Activated CD4-positive, alpha-beta T cell treated with anti-CD3 and anti-CD28 coated beads, Interleukin-2, amount 10 ng/mL, durations not matched to agents 24 days and 14 days (primary cell): ENCODE measurements at places on chromosomes 6 and 20.

- peak; percentile 82 for DNase-seq
These were observed 122.6 kb upstream of the IFNGR1 start for GRCh38 chr6:137341681-137342195.

DNA sequence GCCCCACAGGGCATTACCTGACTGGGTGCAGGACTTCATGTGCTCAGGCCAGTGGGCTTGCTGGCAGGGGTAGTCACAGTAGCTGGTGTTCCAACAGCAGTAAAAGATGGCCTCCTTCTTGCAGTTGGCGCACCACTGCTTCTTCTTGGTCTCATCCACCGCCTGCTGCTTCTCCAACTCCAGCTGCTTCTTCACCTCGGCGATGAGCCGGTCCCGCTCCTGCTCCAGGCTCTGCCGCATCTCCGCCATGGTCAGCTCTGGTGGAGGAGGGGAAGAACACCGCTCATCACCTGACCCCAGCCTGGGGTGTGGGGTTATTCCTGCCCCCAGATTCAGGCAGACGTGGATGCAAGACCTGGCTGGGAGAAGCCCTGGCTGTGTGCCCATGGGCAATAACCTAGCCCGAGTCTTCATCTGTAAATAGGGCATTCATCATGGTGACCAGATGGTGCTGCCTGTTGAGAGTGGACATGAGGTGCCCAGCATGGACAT, 132.2 kb downstream of the ZMYND8 start:
- no peak for DNase-seq

DNA sequence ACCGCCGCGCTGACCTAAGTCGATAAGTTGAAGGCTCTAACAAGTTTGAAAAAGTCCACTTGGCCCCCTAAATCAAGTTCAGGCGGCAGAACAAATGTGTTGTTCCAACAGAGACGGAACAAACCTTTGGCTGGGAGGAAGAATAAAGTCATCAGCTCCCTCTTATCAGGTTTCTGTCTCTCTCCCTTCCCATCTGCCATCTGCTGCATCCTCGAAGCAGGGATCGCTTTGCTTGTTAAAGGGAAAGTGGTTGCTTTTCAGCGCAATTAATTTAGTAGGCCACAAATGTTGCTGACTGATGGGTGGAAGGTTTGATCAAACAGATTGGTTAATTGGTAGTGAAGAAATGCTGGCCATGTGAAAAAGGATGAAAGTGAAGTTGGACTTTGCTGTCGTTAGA, 64.3 kb downstream of the CDH4 start:
- DNase-seq: no peak

GRCh38 chr6:128531696-128532095, 11.3 kb upstream of the PTPRK start:
- no peak for DNase-seq

GRCh38 chr6:152378169-152378568, 259.0 kb downstream of the SYNE1 start:
- no peak for DNase-seq

GRCh38 chr6:75150685-75151412, 55.0 kb downstream of the COL12A1 start:
- DNase-seq: no peak

DNA sequence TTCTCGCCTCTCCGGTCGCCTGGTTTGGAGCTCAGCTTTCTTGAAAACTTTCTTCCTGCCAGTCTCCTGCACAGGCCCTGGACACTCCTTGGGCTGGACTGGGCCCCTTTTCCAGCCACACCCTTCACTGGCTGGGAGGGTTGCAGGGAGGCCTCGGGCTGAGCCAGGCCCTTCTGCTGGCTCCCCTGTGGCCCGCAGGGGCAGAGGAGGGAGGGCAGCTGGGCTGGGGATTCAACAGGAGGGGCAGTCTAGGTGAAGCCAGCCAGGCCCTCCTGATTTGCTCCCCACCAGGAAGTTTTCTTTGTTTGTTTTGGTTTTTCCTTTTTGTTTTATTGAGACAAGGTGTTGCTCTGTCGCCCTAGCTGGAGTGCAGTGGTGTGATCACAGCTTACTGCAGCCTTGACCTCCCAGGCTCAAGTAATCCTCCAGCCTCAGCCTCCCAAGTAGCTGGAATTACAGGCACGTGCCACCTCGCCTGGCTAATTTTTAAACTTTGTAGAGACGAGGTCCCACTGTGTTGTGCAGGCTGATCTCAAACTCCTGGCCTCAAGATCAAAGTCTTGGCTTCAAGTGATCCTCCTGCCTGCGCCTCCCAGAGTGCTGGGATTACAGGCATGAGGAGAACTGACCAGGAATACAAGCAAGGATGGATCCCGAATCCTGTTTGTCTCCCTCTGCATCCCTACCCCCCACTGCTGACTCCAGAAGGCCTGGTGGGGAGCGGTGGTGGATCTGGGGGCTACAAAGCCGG, 23.5 kb upstream of the CDH22 start:
- no peak for DNase-seq

DNA sequence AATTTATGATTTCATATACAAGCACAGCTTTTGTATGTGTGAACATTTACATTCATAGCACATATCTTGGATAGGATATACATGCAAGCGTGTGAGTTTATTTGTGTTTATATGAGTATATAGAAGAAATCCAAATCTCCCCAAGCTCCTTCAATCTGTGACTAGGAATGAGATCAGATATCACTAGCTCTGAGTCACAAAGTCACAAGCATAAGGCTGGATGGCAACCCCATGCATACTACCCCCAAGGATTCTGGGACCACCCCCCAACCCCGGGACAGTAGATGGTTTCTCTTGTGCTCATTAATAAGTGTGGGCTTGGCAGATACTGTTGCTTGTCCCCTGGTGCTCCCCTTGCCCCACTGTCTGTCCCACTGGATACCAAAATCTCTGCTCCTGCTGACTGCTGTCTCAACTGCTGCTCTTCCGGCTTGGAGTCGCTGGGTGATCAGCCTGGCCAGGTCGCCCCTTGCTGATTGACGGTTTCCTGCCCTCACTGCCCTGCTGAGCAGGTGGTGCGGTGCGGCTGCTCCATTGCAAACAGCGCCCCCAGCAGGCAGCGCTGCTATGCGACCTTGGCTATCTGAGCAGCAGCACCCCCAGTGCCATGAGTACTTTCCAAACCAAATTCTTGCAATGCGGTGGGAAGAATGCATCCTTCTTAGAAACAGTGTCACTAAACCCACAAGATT, 279.4 kb downstream of the CD83 start:
- DNase-seq: no peak

DNA sequence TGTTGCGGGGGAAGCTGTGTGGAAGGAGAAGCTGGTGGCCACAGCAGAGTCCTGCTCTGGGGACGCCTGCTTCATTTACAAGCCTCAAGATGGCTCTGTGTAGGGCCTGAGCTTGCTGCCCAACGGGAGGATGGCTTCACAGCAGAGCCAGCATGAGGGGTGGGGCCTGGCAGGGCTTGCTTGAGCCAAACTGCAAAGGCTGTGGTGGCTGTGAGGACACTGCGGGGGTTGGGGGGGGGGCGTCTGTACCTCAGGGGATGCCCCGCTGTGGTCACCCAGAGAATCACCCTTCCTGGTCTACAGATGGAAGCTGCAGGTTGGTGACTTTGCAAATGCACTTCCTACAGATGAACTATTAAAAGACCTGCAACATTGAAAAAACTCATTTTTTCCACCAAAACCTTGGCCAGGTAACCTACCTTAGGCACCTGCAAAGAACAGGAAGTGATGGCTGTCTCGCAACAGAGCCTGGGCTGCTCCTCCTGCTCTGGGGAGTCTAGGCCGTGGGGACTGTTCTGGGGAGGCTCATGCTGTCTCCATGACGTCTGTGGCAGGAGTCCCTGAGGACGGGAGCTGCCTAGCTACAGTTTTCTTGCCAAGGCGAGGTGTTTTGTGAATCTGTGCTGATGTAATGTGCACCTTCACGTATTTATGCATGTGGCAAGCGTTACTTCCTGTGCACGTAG, 7.3 kb downstream of the NPBWR2 start:
- DNase-seq: no peak

- no peak for DNase-seq
These were observed at the start of gene NKX2-4 for GRCh38 chr20:21397341-21398108. Gene NKX2-4 (minus strand): TSS chr20:21397526. CDS start chr20:21397399, 127 bp downstream.

- DNase-seq: peak; percentile 64
These were observed 54.3 kb upstream of the GMPR start for GRCh38 chr6:16184129-16184528.

- DNase-seq: no peak
These were observed 36.2 kb downstream of the JAG1 start for GRCh38 chr20:10637563-10637962.

DNA sequence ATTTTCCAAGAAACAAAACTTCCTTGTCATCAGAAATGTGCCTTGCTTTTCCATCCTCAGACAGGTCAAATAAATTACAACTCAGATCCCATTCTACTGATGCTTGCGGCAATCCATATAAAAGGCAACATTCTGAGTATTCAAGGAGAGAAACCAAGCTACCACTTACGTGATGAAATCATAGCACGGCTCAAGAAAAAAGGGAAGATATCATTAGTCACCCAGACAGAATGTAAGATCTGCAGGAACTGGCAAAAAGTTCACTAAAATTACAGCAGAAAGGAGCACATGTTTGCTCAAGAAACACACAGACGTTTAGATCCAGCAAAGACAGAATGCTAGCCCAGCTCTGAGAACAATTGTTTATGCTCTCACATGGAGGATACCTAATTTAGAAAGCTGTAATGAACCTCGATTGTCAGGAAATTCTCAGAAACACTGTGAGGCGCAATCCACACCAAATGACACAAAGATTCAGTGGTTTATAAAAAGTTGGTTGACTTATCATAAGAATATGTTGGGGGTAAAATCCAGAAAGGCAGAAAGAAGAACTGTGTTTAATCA, 304.2 kb downstream of the ADGRG6 start:
- DNase-seq: no peak

DNA sequence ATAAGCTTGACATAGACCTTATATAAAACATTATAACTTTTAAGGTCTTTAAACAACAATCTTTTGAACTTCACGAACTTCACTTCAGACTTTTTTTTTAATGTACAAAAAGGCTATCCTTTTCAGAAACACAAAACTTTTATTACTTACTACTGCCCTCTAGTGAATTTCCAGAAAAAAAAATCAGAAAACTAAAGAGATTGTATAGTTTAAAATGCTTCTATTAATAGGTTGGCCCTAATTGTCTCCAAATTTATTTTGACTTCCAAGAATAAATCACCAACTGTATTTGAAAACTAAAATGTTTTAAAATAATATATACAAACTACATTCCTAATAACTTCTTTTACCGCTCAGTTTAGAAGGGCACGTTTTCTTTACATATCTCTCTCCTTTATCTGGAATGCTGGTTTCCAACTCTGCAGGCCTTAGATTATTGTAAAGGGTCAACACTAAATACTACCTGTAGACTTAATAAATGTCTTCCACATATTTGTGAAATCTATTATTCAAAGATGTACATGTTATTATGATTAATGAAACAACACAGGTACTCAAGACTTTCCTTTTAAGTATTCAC, 66.8 kb downstream of the LMBRD1 start:
- DNase-seq: no peak

GRCh38 chr6:1894954-1895353, 285.2 kb downstream of the FOXC1 start:
- no peak for DNase-seq

GRCh38 chr6:111631903-111632460, 26.3 kb upstream of the TRAF3IP2 start:
- no peak for DNase-seq

- DNase-seq: peak; percentile 78
These were observed 10.6 kb downstream of the CTCFL start for GRCh38 chr20:57514273-57514751.

DNA sequence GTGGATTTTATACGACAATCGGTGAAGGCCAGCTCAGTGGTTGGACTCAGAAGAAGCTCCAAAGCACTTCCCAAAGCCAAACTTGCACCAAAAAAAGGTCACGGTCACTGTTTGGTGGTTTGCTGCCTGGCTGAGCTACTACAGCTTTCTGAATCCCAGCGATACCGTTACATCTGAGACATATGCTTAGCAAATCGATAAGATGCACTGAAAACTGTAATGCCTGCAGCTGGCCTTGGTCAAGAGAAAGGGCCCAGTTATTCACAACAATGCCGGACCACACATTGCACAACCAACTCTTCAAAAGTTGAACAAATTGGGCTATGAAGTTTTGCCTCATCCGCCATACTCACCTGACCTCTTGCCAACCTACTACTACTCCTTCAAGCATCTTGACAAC, 70.2 kb downstream of the FILIP1 start:
- DNase-seq: no peak

DNA sequence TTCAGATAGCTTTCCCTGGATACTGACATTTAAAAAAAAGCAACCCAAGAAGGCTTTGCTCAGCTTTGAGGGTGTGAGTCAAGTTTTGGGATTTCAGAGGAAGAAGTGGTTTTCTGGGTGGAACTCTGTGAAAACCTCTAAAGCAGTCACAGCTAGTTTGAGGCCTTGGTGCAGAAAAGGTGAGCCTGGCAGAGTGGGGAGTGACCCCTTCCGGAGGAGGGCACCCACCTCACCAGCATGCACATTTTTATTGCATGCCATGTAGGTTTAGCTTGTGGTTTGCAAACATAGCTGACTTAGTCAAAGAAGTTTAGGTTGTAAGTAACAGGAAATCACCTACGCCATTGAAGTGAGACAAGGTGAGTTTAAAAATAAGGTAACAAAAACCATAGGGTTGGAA, 146.8 kb upstream of the PMEPA1 start:
- DNase-seq: no peak

- no peak for DNase-seq
These were observed 50.7 kb downstream of the FAM8A1 start for GRCh38 chr6:17650656-17651309.

DNA sequence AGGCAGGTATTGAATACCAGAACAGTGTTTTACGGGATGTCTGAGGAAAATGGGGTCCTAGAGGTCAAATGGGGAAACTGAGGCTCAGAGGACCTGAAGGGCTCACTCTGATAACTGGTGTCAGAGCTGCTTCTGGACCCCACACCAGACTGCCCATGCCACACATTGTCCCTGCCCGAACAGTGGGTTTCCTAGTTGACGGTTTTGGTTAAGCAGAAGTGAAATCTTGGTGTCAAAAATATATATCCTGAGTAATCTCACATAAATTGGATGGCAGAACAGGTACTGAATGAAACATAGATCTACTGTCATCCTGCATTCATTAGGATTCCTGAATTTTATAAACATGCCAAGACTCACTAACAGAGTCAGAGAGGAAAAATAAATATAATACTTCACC, 16.3 kb downstream of the NOX3 start:
- no peak for DNase-seq

DNA sequence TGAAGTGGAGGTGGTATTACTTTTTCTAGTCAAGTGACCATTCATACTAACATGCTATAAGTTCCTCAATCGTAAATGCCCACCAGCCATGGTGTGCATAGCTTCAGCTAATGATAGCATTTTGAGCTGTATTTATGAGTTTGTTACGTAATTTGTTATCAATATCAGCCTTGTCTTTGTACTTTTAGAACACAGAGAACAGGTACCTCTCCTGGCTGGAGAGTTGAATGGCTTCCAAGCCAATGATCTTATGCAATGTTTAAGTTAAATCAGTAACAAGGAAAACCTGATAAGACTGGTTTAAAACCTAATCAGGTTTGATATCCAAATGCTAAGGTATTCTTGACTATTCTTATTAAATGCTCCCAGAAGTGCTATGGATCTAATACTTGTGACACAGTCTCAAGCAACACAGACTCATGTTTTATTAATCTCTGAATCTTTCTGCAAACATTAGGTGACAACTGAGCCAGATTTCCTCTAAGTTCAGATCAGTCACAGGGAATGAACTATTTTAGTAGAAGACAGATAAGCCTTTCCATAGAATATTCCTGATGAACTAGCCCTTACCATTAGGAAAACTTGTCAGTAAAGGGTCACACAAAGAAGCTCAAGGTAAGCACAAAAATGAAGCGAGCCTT, 154.8 kb downstream of the PTPRK start:
- no peak for DNase-seq

- no peak for DNase-seq
These were observed 26.8 kb upstream of the ZNF165 start for GRCh38 chr6:28053584-28053983.
